ENCODE measurements at places on chromosomes 2 and 18. TPM values are rescaled to one million over a fixed set of nuclear protein-coding genes. Genes with fewer than 3 reads are reported as not detected.

XPO1 gene
- 96.6 TPM for total RNA-seq

SERPINB13 gene
- total RNA-seq: not detected

TDRD15 gene
- not detected for total RNA-seq

ATP6V1C2 gene
- total RNA-seq: not detected

CTNNA2 gene
- not detected for total RNA-seq

AOX1 gene
- not detected for total RNA-seq

PLCL1 gene
- 8.3 TPM for total RNA-seq

KLHL14 gene
- 0.11 TPM for total RNA-seq

MEP1B gene
- not detected for total RNA-seq

UCN gene
- 1.2 TPM for total RNA-seq

NPAS2 gene
- total RNA-seq: 13.1 TPM

LAMA3 gene
- total RNA-seq: not detected

HAAO gene
- not detected for total RNA-seq

SLC9A4 gene
- not detected for total RNA-seq

SLC4A5 gene
- total RNA-seq: 5.7 TPM

SH3RF3 gene
- total RNA-seq: 6.4 TPM

HJURP gene
- total RNA-seq: 0.30 TPM

STEAP3 gene
- total RNA-seq: not detected

ALK gene
- total RNA-seq: not detected

PAIP2B gene
- total RNA-seq: 1.8 TPM

VWA3B gene
- total RNA-seq: not detected

CABLES1 gene
- 0.24 TPM for total RNA-seq

POTEJ gene
- not detected for total RNA-seq

TIMM21 gene
- total RNA-seq: 20.2 TPM

GYPC gene
- total RNA-seq: 191 TPM

KCNS3 gene
- total RNA-seq: not detected

EVX2 gene
- not detected for total RNA-seq

KCNE4 gene
- not detected for total RNA-seq

DRC1 gene
- not detected for total RNA-seq

COA5 gene
- total RNA-seq: 24.1 TPM

C2orf15 gene
- total RNA-seq: 1.3 TPM

POMC gene
- total RNA-seq: 3.2 TPM

SOX11 gene
- total RNA-seq: not detected

ALLC gene
- not detected for total RNA-seq

CCT4 gene
- 102 TPM for total RNA-seq

CAPN14 gene
- 0.08 TPM for total RNA-seq

EGR4 gene
- 0.22 TPM for total RNA-seq

CPO gene
- not detected for total RNA-seq

CFC1 gene
- not detected for total RNA-seq

OXER1 gene
- total RNA-seq: 0.25 TPM

DIPK1C gene
- total RNA-seq: not detected

HOXD4 gene
- not detected for total RNA-seq

CROCC2 gene
- not detected for total RNA-seq

PLB1 gene
- total RNA-seq: 0.90 TPM

NYAP2 gene
- total RNA-seq: not detected

TTN gene
- total RNA-seq: 23.3 TPM

KCNK3 gene
- total RNA-seq: not detected

CCDC141 gene
- total RNA-seq: 31.3 TPM

GPR35 gene
- 17.5 TPM for total RNA-seq

EFHD1 gene
- total RNA-seq: 1.1 TPM

SLC19A3 gene
- total RNA-seq: not detected

Data from CD8-positive, alpha-beta T cell (primary cell).